ENCODE measurements at places on chromosomes 3 and 15. TPM values are rescaled to one million over a fixed set of nuclear protein-coding genes. Genes with fewer than 3 reads are reported as not detected.
A peak's percentile ranks its signal among the peaks of the same experiment; 100 is the strongest.

DNA sequence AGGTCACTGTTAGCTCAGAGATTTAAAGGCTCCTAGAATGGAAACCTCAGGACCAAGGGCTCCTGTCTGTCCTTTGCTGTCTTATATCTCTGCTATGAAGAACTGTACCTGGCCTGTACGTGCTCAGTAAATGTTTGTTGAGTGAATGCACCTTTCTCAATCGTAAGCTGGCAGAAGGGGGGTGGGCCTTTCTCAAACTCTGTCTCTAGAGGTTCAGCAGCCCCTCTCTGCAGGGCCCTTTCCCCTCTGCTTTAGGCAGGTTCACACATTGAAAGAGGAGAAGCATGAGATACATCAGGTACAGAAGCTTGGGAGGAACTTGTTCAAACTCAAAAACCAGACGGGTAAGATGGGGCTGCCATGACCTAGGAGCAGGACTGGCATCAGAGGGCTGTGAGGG, 155.6 kb downstream of the GOLGA6L4 start:
- no peak for DNase-seq

DNA sequence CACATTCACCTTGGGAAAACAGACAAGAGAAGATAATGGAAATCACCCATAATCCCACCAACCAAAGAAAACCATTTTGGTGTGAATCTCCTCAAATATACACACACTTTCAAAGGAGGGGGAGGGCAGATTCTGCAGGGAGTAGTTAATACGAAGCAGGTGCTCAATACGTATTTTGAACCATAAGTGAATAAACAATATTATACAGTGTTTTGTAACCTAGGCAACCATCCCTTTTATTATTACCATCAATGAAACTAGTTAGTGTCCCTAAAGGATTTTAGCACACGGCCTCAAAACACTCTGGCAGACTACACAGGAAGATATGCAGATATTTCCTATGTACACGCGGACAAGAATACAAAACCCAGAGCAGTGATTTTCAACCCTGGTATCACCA, 6.1 kb downstream of the OSBPL10 start:
- no peak for DNase-seq

PLCB2 gene
- 7.7 TPM for total RNA-seq

- DNase-seq = peak; percentile 80
Observed at GRCh38 chr3:196969660-196970546, 1.3 kb upstream of the PIGZ start.

CLDN16 gene
- total RNA-seq = not detected

DNA sequence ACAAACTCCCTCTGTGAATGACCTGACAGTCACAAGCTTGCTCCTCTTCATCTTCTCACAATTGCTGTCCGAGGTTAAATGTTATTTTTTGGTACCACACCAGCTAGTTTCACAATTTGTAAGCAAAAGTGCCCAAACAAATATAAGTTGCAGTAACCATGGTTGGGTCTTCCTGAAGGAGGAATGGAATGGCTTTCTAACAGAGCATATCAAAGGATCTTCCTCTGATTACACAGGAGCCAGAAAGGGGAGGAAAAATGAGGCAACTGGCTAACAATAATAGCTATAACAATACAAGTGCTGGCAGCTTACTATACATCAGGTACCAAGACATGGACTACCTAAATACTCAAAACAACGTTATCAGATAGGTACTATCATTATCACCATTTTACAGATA, 90.4 kb downstream of the WWTR1 start:
- DNase-seq = no peak

DNA sequence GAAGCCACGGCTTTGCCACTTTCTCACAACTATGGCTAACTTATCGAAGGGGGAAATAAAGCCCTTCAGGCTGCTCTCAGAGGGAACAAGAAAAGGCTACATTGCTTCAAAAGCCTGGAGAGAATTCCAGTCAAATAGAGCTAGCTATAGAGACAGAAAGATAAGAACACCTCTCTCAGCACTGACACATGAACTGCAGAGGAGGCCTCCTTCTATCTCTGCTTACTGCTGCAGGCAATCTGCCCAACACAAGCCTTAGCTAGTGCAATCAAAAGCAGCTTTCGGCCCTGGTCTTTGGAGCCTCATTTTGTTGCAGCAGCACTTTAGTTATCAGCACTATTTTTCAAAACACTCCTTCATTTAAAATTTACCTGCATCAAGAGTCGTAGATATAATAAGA, 118.4 kb upstream of the ROBO1 start:
- no peak for DNase-seq

DNA sequence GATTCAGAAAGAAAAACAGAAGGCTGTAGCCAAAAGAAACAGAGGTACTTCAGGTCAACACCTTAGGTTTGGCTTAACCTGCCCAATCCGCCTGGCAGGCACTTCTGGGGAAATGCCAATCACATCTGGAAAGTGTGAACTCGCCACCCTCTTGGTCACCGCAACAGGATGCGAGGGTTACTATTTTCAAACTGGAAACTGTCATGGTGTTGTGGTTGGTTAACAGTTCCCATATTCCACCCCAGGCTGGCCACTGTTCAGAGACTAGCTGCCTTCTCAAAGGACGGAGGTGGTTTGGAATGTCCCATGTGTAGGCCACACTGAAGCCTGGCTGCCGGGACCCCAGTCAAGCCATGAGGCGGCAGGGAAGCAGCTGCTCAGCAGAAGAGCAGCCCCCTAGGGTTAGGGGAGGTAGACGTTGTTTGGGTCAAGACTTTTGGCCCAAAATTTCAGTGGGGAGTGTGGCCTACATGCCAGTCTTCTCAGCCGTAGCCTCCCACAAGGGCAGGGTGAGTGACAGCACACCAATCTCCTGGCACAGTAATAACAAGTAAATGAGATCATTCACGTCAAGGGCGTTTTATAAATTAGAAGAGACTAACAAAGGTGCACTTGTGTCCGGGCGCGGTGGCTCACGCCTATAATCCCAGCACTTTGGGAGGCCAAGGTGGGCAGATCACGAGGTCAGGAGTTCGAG, 54.6 kb downstream of the UMPS start:
- DNase-seq = no peak

DNA sequence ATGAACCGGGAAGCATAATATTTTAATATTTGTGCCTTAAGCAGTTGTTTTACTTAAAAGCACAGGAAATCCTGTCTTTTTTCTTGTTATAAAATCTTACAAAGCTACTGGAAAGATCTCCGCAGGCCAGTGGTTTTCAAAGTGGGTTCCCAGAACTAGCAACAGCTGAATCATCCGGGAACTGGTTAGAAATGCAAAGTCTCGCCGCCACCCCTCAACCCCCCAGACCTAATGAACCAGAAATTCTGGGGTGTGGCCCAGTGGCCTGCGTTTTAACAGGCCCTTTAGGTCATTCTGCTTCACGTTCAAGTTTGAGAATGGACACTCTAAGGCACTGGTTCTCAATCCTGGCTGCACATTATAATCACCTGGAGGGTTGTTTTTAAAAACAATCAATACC, 74.7 kb downstream of the PDZRN3 start:
- DNase-seq = no peak

CDHR4 gene
- total RNA-seq = not detected

DNA sequence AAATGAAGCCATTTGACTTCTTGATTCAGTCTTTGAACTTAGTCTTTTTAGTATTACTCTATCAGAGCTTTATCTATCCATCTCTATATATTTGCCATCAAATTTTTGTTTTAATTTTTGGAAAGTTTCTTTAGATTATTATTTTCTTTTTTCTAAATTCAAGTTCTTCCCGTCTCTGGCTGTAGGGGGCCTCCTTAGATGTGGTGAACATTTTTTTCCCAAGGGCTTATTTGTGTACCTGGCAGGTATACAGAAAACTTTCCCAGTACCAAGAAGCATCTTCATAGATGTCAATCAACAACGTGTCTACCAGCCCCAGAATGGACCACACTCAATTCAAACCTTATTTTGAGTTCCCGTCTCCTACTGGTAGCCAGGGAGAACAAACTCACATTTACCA, 486.8 kb upstream of the CNTN4 start:
- no peak for DNase-seq

- no peak for DNase-seq
Observed at GRCh38 chr15:70503073-70503745, 260.1 kb downstream of the UACA start.

P2RY1 gene
- 9.5 TPM for total RNA-seq

DNA sequence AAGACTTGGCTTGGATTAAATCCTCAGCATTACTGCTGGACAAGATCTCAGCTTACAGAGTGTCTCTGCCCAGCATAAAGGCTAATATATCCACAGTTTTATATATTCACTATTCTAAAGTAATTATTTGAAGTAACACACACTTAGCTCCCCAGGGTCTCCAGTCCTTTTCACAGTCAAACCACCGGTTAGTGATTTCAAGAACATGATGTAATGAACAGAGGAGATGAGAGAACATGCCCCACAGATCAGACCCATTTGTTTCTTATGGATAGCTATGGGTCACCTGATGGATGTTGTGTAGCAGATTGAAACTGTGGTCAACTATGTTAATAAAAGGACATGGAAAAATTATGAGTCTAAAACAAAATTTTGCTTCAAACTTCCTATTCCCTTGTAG, 44.8 kb upstream of the MRPL3 start:
- no peak for DNase-seq

MYRIP gene
- total RNA-seq = 1.6 TPM

GRCh38 chr3:170040418-170040817, 2.6 kb downstream of the GPR160 start:
- DNase-seq = no peak

LMOD3 gene
- total RNA-seq = 148 TPM

DNA sequence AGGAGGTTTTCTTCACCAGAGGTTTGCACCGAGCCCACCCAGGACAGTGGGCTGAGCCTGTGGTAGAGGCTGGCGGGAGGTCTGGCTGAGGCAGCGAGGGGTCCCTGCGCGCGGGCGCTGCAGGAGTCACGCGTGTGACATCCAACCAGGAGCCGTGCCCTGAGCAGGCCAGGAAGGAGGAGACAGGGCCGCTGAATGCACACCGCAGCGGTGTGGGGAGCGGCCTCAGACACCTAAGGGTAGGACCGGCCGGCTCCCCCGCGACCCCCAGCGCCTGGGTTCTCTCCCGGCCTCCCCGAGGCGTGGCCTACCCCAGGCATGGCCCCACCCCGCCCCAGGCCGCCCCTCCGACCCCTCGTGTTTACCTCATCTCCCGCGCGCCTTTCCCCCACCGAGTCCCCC, 412 bp downstream of the SLC41A3 start:
- peak; percentile 65 for DNase-seq

DNA sequence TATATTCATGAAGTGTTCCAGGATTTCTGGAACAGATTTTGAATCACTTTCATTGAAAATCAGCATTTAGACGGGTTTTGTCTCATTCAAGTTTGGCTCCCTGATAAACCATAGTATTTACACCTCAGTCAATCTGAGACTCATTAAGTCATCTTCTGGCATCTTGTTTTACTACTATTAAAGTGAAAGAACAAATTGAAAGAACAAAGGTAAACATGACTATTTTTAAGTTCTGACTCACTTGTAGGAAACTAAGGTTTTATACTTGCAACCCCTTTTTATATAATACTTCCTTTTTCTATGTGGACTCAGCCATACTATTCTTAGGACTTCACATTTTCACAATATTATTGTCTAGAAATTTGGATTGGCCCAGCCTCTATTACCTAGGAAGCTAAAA, 854.4 kb downstream of the SQOR start:
- DNase-seq = no peak

TF gene
- total RNA-seq = 5.6 TPM

DNA sequence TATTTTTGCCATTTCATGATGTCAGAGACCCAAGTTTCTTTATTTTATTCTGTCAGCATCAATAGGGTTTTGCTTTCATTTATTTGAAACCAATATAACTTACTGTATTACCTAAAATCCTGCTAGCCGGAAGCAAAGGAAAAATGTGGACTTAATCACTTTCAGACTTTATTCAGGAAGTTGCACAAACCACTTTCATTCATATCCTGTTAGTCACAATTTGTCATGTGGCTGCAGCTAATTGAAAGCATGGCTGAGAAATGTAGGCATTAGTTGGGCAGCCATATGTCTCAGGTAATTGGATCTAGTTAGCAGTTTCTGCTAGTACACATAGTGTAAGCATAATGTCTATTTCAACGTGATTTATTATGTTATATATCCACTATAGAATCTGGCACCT, 462.3 kb upstream of the SGO1 start:
- no peak for DNase-seq

Measured in Right ventricle myocardium superior (tissue), 1 donor.